Activated CD4-positive, alpha-beta memory T cell treated with anti-CD3 and anti-CD28 coated beads for 36 hours (primary cell): ENCODE measurements at places on chromosomes 5 and 9. TPM values are rescaled to one million over a fixed set of nuclear protein-coding genes. Genes with fewer than 3 reads are reported as not detected.

SOHLH1 gene
- not detected for total RNA-seq

CCDC152 gene
- total RNA-seq: 6.2 TPM

TAF11L5 gene
- total RNA-seq: not detected

- H3K36me3 ChIP-seq: no peaks in the 10 kb centered on the region
- H3K27me3 ChIP-seq: no peaks in the 10 kb centered on the region
- DNase-seq: no peak
- no peak overlapping the region for H3K27ac ChIP-seq
- H3K4me1 ChIP-seq: no peaks in the 10 kb centered on the region
Measured at GRCh38 chr5:37936091-37936490, 96.2 kb upstream of the GDNF start.

CCDC183 gene
- total RNA-seq: 0.21 TPM

- H3K27me3 ChIP-seq: peaks cover 8% of the 10 kb centered on the region
- DNase-seq: no peak
- no peak overlapping the region for H3K27ac ChIP-seq
- no peaks in the 10 kb centered on the region for H3K36me3 ChIP-seq
Measured at GRCh38 chr9:126157423-126157822, 169.2 kb upstream of the MVB12B start.

FAM221B gene
- total RNA-seq: not detected

GRCh38 chr9:93001031-93001430 lies 53.7 kb downstream of the FGD3 start:
- H3K27ac ChIP-seq: peak overlapping the region; percentile 80
- peaks cover 69% of the 10 kb centered on the region for H3K4me1 ChIP-seq
- peak overlapping the region; percentile 3 for H3K4me3 ChIP-seq

DNA sequence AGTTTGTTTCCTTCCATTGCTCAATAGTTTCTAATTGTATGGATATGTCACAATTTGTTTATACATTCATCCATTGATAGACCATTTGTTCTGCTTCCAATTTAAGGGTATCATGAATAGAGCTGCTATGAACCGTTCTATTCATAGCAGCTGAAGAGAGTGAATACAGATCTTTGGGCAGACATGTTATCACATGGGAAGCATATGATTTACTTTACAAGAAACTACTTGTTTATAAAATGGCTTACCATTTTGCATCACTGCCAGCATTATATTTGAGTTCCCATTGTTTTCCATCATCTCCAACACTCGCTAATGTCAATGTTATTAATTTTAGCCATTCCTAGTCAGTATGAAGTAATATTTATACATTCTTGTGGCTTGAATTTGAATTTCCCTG lies 549.0 kb downstream of the MAT2B start:
- H3K36me3 ChIP-seq: no peaks in the 10 kb centered on the region
- no peak overlapping the region for H3K4me3 ChIP-seq
- H3K27me3 ChIP-seq: no peaks in the 10 kb centered on the region
- no peak overlapping the region for H3K27ac ChIP-seq
- H3K4me1 ChIP-seq: no peaks in the 10 kb centered on the region

SPINK5 gene
- not detected for total RNA-seq

DNA sequence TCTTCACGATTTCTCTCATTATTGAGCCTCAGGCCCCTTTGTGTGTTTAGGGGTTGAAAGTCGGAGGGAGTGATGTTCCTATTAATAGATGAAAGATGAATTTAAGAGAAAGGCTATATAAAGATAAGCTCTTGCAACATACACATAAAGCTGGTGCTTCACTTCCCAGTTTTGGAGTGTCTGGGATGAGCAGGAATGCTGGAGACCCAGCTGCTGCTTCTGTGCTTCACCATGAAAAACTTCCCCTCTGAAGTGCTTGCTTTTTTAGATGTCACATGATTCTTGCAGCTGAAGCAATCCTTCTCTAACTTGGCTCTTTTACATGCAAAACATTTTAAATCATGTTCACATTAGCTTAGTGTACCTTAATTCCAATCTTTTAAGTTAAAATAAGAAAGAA lies 19.7 kb upstream of the SNCAIP start:
- no peaks in the 10 kb centered on the region for H3K4me1 ChIP-seq
- H3K27ac ChIP-seq: no peak overlapping the region
- no peaks in the 10 kb centered on the region for H3K36me3 ChIP-seq
- H3K27me3 ChIP-seq: no peaks in the 10 kb centered on the region
- DNase-seq: no peak

- H3K4me1 ChIP-seq: no peaks in the 10 kb centered on the region
- H3K4me3 ChIP-seq: no peak overlapping the region
- DNase-seq: no peak
- H3K36me3 ChIP-seq: peaks cover 6% of the 10 kb centered on the region
- no peak overlapping the region for H3K27ac ChIP-seq
Measured at GRCh38 chr5:37417347-37417746, 38.2 kb downstream of the WDR70 start.

DNA sequence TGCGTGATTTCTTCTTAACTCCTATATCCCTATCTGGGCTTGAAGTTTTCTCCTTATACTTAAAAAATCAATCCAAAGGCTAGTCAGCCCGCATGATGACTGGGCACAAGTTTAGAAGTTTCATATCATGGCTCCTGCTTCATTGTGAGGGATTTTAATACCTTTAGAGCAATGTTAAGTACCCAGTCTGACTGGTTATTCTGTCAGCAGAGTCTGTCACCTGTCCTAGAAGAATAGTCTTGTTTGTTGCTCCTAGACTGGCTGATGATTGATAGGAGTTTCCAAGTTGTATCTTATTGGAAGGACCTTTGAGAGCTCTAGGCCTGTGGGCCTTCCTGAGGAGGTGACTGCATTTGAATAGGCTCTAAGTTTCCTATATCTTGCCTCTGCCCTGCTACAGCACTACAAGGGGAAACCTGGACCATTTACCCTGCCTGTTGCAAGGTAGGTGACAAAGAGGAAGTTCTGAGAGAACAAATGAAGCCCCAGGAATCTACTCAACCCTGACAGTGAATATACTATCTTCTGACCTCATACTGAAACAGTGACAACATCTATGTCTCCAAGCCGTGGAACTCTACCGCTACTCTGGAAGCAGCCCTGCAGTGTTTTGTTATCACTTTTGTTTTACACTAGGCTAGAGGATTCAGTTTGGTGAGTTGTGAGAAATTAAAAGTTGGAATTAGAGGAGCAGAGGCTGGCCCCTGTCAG lies 66.5 kb downstream of the F2RL2 start:
- H3K4me3 ChIP-seq: no peak overlapping the region
- peak overlapping the region; percentile 55 for H3K27ac ChIP-seq
- H3K27me3 ChIP-seq: no peaks in the 10 kb centered on the region
- H3K4me1 ChIP-seq: peaks cover 51% of the 10 kb centered on the region
- H3K36me3 ChIP-seq: peaks cover 9% of the 10 kb centered on the region

GRCh38 chr5:14948383-14948782 lies 76.8 kb upstream of the ANKH start:
- no peak overlapping the region for H3K4me3 ChIP-seq
- no peaks in the 10 kb centered on the region for H3K36me3 ChIP-seq
- peaks cover 7% of the 10 kb centered on the region for H3K27me3 ChIP-seq
- H3K27ac ChIP-seq: no peak overlapping the region

DNA sequence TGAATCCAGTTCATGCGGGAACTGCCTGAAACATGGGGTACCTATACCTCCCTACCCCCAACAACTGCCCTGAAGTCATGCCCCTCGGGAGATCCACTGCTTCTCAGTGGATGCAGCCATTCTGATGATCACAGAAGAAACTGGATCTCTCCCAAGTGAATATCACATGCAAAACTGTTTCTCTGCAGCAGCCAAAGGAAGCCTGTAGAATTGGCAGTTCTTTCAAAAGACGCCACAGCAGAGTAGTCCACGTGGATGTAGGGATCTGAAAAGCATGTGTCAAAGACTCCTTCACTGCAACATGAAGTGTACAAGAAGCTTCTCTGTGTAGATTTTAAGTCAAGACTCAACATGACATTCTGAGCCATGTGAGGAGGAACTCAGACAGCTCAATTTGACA lies 286.7 kb downstream of the NR3C1 start:
- no peaks in the 10 kb centered on the region for H3K27me3 ChIP-seq
- H3K4me1 ChIP-seq: peaks cover 48% of the 10 kb centered on the region
- no peak overlapping the region for H3K4me3 ChIP-seq
- DNase-seq: no peak
- peaks cover 4% of the 10 kb centered on the region for H3K36me3 ChIP-seq

DNA sequence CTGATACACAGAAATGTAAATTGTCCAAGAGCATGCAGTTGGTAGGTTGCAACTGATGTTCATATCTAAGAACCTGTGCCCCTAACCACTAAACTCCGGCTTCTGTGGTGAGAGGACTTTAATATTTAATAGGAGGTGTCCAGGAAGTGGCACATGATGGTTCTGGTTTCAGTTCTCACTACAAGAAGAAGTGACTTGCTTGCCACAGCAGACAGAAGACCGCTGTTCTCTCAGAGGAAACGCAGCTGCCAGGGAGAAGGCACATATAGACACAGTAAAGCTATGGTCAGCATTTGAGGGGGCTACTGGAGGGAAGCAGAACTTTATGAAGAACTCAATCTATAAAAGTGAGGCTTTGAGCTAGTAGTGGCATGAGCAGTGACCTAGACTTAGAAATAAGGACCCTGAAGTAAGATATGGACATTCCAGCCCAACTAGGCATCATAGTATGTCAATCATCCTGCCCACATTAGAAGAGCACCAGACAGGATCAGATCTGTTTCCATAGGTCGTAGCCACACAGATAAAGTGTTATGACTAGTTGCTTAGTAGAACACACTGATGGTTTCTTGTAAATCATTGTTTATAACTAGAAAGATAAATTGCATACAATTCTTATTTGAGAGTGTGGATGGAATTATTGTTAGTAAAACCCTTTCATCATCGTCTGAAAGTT lies 36.4 kb upstream of the DAB2 start:
- no peaks in the 10 kb centered on the region for H3K4me1 ChIP-seq
- H3K4me3 ChIP-seq: no peak overlapping the region
- H3K27ac ChIP-seq: no peak overlapping the region

GRCh38 chr5:31083364-31083763 lies 110.1 kb upstream of the CDH6 start:
- no peaks in the 10 kb centered on the region for H3K27me3 ChIP-seq
- no peak overlapping the region for H3K27ac ChIP-seq
- H3K4me1 ChIP-seq: no peaks in the 10 kb centered on the region
- H3K36me3 ChIP-seq: no peaks in the 10 kb centered on the region

- H3K4me3 ChIP-seq: no peak overlapping the region
- peaks cover 44% of the 10 kb centered on the region for H3K36me3 ChIP-seq
- no peaks in the 10 kb centered on the region for H3K4me1 ChIP-seq
- H3K27me3 ChIP-seq: no peaks in the 10 kb centered on the region
- no peak for DNase-seq
Measured at GRCh38 chr9:97480749-97481148, 20.7 kb upstream of the TMOD1 start.

DNA sequence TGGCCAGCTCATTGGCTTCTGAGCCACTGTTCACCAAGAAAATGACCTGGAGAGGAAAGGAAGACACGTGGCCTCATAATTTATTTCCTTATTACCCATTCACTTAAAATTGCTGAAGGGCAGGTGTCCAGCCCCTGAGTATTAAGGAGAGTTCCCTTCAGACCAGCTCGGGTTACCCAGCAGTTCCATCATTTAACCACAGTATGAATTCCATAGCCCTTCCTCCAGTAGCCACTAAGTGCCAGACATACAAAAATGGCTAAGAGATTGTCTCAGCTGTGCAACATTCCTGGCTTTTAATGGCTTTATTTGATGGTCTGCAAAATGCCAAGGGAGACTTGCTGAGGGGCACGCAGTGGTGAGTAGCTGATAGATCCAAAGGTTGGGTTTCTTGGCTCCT lies 12.5 kb downstream of the AGXT2 start:
- no peaks in the 10 kb centered on the region for H3K4me1 ChIP-seq
- H3K27me3 ChIP-seq: peaks cover 34% of the 10 kb centered on the region
- no peaks in the 10 kb centered on the region for H3K36me3 ChIP-seq
- DNase-seq: no peak
- no peak overlapping the region for H3K27ac ChIP-seq
- no peak overlapping the region for H3K4me3 ChIP-seq

DNA sequence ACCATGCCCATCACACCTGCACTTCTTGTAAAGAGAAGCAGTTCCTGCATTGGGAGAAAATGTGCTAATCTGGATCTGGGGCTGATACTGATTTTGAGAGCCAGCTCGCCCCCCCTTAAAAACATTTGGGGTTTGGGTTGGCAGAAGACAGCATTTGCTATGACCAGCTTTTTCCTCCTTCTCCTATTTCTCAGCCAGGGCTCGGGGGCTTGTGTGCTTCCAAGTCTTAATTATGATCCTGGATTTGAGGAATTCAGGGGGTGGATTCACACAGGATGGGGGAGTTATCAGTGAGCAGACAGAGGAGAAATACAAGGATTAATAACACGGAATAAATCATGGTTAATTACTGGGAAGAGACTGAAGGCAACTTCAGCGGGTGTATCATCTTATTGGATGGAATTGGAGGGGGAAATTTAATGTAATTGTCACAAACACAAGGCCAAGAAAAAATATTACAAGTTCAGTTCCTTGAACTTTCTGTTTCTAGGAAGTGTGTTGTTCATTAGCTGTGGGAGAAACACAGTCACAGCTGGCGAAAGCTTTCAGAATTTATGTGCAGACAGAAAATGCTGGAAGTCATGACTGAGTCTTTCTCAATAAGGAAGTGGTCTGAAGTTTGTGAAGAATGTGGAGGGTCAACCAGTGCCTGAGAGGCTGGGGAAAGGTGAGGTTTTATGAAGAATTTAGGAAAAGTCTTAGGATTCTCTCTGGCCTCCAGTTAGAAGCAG lies 15.3 kb downstream of the C9orf152 start:
- no peak for DNase-seq
- H3K27me3 ChIP-seq: no peaks in the 10 kb centered on the region
- H3K4me1 ChIP-seq: no peaks in the 10 kb centered on the region
- no peak overlapping the region for H3K27ac ChIP-seq
- H3K4me3 ChIP-seq: no peak overlapping the region

DNA sequence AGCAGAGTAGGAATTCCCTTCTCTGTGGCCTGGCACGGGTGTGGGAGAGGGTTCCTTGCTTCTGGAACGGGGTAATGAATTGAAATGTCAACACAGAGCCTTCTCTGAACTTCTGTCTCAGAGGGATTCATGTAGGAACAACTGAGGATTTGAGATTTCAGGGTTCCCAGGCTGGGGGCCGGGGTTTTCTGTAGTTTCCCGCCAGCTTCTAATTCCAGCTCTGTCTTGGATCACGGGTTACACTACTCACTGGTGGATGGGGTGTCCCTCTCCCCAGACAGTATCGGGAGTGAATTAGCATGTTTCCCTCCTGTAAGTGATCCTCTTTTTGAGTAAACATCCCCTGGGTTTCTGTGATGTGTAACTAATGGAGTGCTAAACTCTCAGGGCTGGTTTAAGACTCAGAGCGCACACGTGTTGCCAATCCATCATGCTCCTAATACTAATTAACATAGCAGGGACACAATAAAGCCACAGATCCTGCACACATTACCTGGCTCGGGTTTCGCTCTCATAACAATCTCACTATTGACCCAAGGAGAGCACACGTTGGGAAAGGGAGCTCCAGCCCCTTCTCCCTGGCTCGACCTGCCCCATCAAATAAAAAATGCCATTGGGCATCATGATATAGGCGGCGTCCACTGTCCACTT lies 18.1 kb upstream of the DMRT2 start:
- no peak for DNase-seq
- no peak overlapping the region for H3K27ac ChIP-seq
- H3K27me3 ChIP-seq: peaks cover 24% of the 10 kb centered on the region
- H3K36me3 ChIP-seq: no peaks in the 10 kb centered on the region
- no peaks in the 10 kb centered on the region for H3K4me1 ChIP-seq

MYMK gene
- not detected for total RNA-seq

GRCh38 chr5:2049876-2050275 lies 167.2 kb upstream of the IRX4 start:
- H3K4me3 ChIP-seq: no peak overlapping the region
- no peak overlapping the region for H3K27ac ChIP-seq
- H3K4me1 ChIP-seq: no peaks in the 10 kb centered on the region
- peaks cover 22% of the 10 kb centered on the region for H3K27me3 ChIP-seq

HRCT1 gene
- total RNA-seq: not detected
